ENCODE measurements at places on chromosomes 5 and 9. TPM values are rescaled to one million over a fixed set of nuclear protein-coding genes. Genes with fewer than 3 reads are reported as not detected.

OR13C5 gene
- not detected for total RNA-seq

LRRC14B gene
- total RNA-seq, result not detected

ACTBL2 gene
- total RNA-seq, result not detected

PCDHB14 gene
- not detected for total RNA-seq

SPATA6L gene
- total RNA-seq, result 0.90 TPM

DNAH5 gene
- total RNA-seq, result not detected

FBLL1 gene
- 0.37 TPM for total RNA-seq

KIF12 gene
- not detected for total RNA-seq

GRCh38 chr9:78053627-78054026, 22.0 kb upstream of the GNAQ start:
- H3K36me3 ChIP-seq, result peaks cover 12% of the 10 kb centered on the region
- DNase-seq, result no peak
- H3K27ac ChIP-seq, result no peak overlapping the region
- no peaks in the 10 kb centered on the region for H3K27me3 ChIP-seq

- DNase-seq, result no peak
- H3K4me3 ChIP-seq, result no peak overlapping the region
- H3K27me3 ChIP-seq, result no peaks in the 10 kb centered on the region
- H3K27ac ChIP-seq, result no peak overlapping the region
- H3K36me3 ChIP-seq, result no peaks in the 10 kb centered on the region
- no peaks in the 10 kb centered on the region for H3K4me1 ChIP-seq
Observed at GRCh38 chr9:131864531-131864930, 124.7 kb upstream of the RAPGEF1 start.

DNA sequence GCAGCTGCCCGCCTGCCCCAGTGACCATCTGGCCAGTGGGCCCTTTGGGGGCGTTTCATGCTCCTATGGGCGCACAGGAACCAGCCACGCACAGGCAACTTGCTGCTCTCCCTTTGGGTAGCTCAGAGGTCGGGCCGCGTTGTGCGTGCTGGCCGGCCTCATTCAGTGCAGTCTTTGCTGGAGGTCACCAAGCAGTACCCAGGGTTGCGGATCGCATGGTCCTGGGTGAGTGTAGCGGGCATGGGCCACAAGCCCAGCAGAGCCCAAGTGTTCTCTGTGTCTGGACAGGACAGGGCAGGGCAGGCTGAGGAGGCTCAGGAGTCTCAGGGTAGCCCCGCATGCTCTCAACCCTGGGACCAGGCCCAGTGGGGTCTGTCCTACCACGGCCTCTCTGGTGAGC, 9.9 kb upstream of the MRNIP start:
- H3K27me3 ChIP-seq, result no peaks in the 10 kb centered on the region
- H3K36me3 ChIP-seq, result peaks cover 3% of the 10 kb centered on the region
- H3K27ac ChIP-seq, result no peak overlapping the region
- H3K4me1 ChIP-seq, result no peaks in the 10 kb centered on the region
- H3K4me3 ChIP-seq, result no peak overlapping the region
- no peak for DNase-seq

GRCh38 chr5:159907689-159908590, 8.3 kb upstream of the ADRA1B start:
- H3K4me1 ChIP-seq, result peaks cover 8% of the 10 kb centered on the region
- no peak for DNase-seq
- peaks cover 53% of the 10 kb centered on the region for H3K27me3 ChIP-seq
- no peak overlapping the region for H3K4me3 ChIP-seq

DNA sequence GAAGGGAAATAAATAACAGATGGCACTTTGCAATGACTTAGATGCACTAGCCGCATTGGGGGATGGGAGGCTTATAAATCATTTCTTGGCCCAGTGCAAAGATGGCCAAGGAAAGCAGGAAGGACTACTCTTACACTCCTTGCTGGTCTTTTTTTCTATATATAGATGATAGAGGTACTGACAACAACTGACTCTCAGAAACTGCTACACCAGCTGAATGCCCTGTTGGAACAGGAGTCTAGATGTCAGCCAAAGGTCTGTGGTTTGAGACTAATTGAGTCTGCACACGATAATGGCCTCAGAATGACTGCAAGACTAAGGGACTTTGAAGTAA, 1.7 kb downstream of the CCNG1 start:
- H3K4me3 ChIP-seq, result peak overlapping the region; percentile 88
- peaks cover 47% of the 10 kb centered on the region for H3K4me1 ChIP-seq
- peak; percentile 19 for DNase-seq
- H3K36me3 ChIP-seq, result peaks cover 19% of the 10 kb centered on the region
- peak overlapping the region; percentile 96 for H3K27ac ChIP-seq

DNA sequence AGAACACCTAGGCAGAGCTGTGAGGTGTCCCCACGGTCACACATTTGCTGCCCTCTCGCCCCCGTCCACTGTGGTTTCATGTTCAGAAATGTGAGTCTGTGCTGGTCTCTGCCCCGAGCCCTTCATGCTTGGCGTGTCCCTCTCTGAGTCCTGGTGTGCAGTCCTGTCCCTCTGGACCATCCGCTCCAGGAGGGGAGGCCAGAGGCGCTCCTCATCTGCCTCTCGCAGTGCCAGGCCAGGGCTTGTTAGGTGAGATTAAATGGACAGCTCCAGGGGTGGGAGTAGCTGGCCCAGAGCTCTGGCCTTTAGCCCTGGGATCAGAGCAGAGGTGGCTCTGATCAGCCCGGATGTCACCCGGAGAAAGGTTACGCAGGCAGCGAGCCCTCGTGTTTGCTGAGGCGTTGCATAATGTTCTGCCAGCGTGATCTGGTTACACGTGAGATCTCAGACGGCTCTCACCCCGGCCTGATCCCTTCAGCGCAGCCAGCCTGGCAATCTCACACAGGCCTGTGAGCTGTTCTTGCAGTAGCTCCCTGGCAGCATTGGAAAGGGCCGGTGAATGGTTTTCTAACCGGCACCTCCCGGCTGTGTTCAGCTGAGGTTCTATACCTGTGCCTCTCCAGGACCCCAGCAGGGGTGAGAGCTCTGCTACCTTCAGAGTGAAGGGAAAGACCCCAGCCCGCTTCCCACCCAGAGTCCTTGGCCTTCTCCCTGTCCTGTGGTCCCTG, 24.5 kb downstream of the PTGES2 start:
- no peak for DNase-seq
- H3K27me3 ChIP-seq, result no peaks in the 10 kb centered on the region
- H3K36me3 ChIP-seq, result peaks cover 4% of the 10 kb centered on the region
- H3K4me1 ChIP-seq, result peaks cover 31% of the 10 kb centered on the region
- no peak overlapping the region for H3K4me3 ChIP-seq

GRCh38 chr9:90061187-90061586, 456.4 kb downstream of the GADD45G start:
- peaks cover 5% of the 10 kb centered on the region for H3K27me3 ChIP-seq
- DNase-seq, result no peak
- H3K4me3 ChIP-seq, result no peak overlapping the region
- peaks cover under 1% of the 10 kb centered on the region for H3K36me3 ChIP-seq
- H3K27ac ChIP-seq, result no peak overlapping the region

- peaks cover 26% of the 10 kb centered on the region for H3K27me3 ChIP-seq
- DNase-seq, result no peak
- no peaks in the 10 kb centered on the region for H3K4me1 ChIP-seq
- no peaks in the 10 kb centered on the region for H3K36me3 ChIP-seq
- H3K27ac ChIP-seq, result no peak overlapping the region
Observed at GRCh38 chr5:88868468-88869068, 14.4 kb downstream of the MEF2C start.

DNA sequence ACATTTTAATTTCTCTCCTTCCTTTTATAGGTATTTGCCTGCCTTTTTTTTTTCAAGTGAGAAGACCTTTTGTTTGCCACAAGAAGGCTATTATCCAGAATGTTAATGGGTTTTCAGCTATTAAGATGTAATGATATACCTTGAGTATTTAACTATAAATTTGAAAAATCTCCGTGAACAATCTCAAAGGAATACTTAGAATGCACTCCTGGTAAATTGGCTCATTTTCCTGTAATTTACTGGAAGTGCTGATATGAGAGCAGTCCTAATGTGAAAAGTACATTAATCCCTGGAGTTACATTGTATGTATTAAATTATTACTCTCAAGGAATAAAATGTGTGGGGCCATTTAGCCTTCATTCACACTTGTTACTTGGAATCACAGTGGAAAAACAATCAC, 32.4 kb downstream of the AOPEP start:
- no peaks in the 10 kb centered on the region for H3K36me3 ChIP-seq
- H3K4me3 ChIP-seq, result no peak overlapping the region
- H3K27ac ChIP-seq, result no peak overlapping the region
- H3K27me3 ChIP-seq, result no peaks in the 10 kb centered on the region
- H3K4me1 ChIP-seq, result peaks cover 14% of the 10 kb centered on the region

DNA sequence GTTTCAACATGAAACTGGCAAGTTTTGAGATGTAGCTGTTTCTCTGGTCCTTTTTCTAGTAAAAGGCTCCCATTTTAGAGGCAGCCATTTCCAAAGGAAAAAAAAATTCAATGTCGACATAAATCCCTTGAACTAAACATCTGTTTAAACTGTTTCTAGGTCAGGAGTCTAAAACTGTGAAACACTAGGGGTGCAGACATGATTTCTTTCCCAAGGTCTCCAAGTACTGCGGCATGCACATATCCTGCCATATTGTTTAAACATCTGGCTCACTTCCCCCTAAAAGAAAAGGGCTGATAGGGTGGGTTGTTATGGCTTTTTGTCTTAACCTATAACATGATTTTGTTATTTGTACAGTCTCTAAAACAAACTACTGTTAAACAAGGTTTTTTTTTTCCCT, 51.1 kb downstream of the NFIB start:
- H3K27me3 ChIP-seq, result no peaks in the 10 kb centered on the region
- no peaks in the 10 kb centered on the region for H3K36me3 ChIP-seq
- no peak for DNase-seq
- no peaks in the 10 kb centered on the region for H3K4me1 ChIP-seq
- no peak overlapping the region for H3K27ac ChIP-seq

- peaks cover 3% of the 10 kb centered on the region for H3K36me3 ChIP-seq
- no peak overlapping the region for H3K27ac ChIP-seq
- peaks cover 8% of the 10 kb centered on the region for H3K4me1 ChIP-seq
- DNase-seq, result no peak
- peaks cover 44% of the 10 kb centered on the region for H3K27me3 ChIP-seq
- no peak overlapping the region for H3K4me3 ChIP-seq
Observed at GRCh38 chr5:1442222-1443145, 2.8 kb downstream of the SLC6A3 start.

DNA sequence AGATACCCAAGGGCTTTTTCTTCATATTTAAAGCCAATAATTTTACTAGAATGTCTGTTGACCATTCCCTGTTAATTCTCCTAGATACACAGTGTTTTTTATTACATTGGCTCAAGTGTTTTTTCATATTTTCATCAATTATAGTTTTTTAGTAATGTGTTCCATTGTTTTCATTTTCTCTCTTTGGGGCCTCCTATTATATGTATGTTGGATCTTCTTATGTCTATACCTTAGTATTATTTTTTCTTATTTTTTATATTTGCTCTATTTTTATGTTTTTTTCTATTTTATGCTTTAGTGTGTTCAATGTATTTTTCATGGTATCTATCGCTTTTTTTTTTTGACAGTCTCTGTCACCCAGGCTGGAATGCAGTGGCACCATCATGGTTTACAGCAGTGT, 7.5 kb downstream of the KIAA1958 start:
- no peak overlapping the region for H3K4me3 ChIP-seq
- H3K27ac ChIP-seq, result peak overlapping the region; percentile 22
- H3K4me1 ChIP-seq, result peaks cover 32% of the 10 kb centered on the region
- H3K27me3 ChIP-seq, result no peaks in the 10 kb centered on the region
- H3K36me3 ChIP-seq, result peaks cover 28% of the 10 kb centered on the region

DNA sequence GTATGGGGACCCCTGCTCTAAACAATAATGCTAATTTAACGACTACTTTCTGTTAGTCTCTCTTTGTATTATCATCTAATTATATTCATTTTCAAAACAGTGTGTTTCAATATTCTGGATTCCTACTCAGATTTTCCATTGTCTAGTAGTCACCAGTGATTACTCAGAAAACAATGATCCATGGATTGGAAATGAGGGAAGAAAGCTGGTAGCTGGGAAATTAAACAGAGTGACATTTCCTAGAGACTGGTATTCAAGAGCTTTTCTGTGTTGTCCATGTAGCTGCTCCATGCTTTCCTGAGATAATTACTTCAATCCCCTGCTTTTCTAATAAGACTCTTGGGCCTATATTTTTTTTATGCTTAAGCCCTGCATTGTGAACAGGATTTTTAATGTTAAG, 1862.1 kb upstream of the C9orf72 start:
- H3K27me3 ChIP-seq, result no peaks in the 10 kb centered on the region
- H3K36me3 ChIP-seq, result no peaks in the 10 kb centered on the region
- no peak overlapping the region for H3K27ac ChIP-seq
- H3K4me3 ChIP-seq, result no peak overlapping the region
- DNase-seq, result no peak

DNA sequence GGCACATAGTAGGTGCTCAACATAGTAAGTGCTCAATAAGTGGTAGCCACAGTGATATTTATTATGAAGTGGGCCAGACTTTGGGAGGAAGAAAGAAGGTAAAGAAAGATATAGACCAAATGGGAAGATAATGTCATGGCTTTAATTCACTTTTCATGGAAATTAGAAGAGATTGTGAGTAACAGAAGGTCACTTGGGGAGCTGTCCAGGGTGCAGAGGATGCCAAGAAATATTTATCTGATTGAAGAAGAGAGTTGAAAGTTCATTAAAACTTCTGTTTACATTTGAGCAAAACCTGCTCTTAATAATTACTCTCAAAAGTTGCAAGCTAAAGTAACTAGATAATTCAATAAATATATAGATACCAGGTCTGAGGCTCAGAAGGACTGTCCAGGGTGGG, 28.3 kb upstream of the IL33 start:
- no peaks in the 10 kb centered on the region for H3K4me1 ChIP-seq
- no peak for DNase-seq
- H3K27ac ChIP-seq, result no peak overlapping the region
- H3K27me3 ChIP-seq, result peaks cover 34% of the 10 kb centered on the region
- H3K36me3 ChIP-seq, result no peaks in the 10 kb centered on the region

GRCh38 chr5:126477294-126478117, 54.3 kb downstream of the GRAMD2B start:
- no peak overlapping the region for H3K4me3 ChIP-seq
- no peaks in the 10 kb centered on the region for H3K27me3 ChIP-seq
- DNase-seq, result no peak
- H3K36me3 ChIP-seq, result peaks cover 4% of the 10 kb centered on the region
- peaks cover 8% of the 10 kb centered on the region for H3K4me1 ChIP-seq
- no peak overlapping the region for H3K27ac ChIP-seq

- H3K4me3 ChIP-seq, result no peak overlapping the region
- peaks cover 20% of the 10 kb centered on the region for H3K4me1 ChIP-seq
- DNase-seq, result peak; percentile 38
- no peak overlapping the region for H3K27ac ChIP-seq
Observed at GRCh38 chr5:37738057-37738691, 101.7 kb downstream of the GDNF start.

Measured in activated T-cell treated with anti-CD3 and anti-CD28 coated beads, Interleukin-2, amount 50 U/mL, for 72 hours (primary cell).